Psoas muscle (tissue), 8 donors: ENCODE measurements at places on chromosomes 6 and 20. TPM values are rescaled to one million over a fixed set of nuclear protein-coding genes. Genes with fewer than 3 reads are reported as not detected.

The CSNK2A1 gene
- total RNA-seq = 123 TPM

The C6orf132 gene
- total RNA-seq = 0.34 TPM

- H3K36me3 ChIP-seq = no peaks in the 10 kb centered on the region
- H3K27ac ChIP-seq = no peak overlapping the region
- DNase-seq = no peak
- H3K4me1 ChIP-seq = no peaks in the 10 kb centered on the region
Observed at GRCh38 chr6:148780918-148781436, 34.1 kb downstream of the UST start.

DNA sequence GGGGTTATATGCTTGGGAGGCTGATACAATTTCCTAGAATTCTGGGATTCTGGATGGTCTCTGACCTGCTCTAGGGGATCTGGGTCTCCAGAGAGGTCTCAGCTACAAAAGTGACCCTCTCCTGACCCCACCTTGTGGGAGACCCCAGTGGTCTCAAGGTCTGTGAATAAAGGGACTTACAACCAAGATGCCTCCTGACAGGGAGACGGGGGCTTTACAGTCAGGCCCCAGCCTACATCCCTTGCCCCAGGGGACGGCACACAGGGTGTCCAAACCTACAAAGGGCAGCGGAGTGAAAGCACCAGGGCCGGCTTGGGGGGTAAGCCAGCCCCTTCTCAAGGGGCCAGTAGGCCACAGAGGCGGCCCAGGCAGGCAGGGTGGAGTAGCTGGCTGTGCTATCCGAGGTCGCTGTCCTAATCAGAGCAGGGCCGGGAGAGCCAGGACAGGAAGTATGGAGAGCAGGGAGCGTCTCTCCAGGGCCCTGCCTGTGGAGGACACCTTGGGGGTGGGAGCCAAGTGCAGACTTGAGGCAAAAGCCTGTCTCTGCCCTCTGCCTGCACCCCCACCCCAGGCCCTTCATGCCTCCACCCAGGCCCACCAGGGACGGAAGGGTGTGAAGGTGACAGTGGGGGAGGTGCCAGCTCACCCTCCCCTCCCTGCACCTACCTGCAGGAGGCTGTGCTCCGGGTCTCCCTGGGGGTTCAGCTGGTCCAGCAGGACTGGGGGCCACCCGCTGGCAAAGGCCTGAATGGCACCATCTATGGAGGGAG is 3.5 kb downstream of the GFRA4 start:
- no peaks in the 10 kb centered on the region for H3K27me3 ChIP-seq
- no peaks in the 10 kb centered on the region for H3K36me3 ChIP-seq
- no peak overlapping the region for H3K4me3 ChIP-seq
- H3K4me1 ChIP-seq = no peaks in the 10 kb centered on the region
- H3K27ac ChIP-seq = no peak overlapping the region
- no peak for DNase-seq

GRCh38 chr6:16582446-16583143 is 178.7 kb downstream of the ATXN1 start:
- peak overlapping the region; percentile 39 for H3K4me3 ChIP-seq
- peaks cover 10% of the 10 kb centered on the region for H3K4me1 ChIP-seq
- no peak for DNase-seq
- peak overlapping the region; percentile 39 for H3K27ac ChIP-seq
- peaks cover 10% of the 10 kb centered on the region for H3K36me3 ChIP-seq
- no peaks in the 10 kb centered on the region for H3K27me3 ChIP-seq

GRCh38 chr6:121399966-121400365 is 35.5 kb upstream of the GJA1 start:
- no peak for DNase-seq
- H3K36me3 ChIP-seq = no peaks in the 10 kb centered on the region
- no peaks in the 10 kb centered on the region for H3K27me3 ChIP-seq
- H3K27ac ChIP-seq = no peak overlapping the region
- H3K4me1 ChIP-seq = no peaks in the 10 kb centered on the region
- no peak overlapping the region for H3K4me3 ChIP-seq
